Non-pigmented ciliary epithelial cell (primary cell): ENCODE measurements at places on chromosomes 1 and 21.
A peak's percentile ranks its signal among the peaks of the same experiment; 100 is the strongest.

DNA sequence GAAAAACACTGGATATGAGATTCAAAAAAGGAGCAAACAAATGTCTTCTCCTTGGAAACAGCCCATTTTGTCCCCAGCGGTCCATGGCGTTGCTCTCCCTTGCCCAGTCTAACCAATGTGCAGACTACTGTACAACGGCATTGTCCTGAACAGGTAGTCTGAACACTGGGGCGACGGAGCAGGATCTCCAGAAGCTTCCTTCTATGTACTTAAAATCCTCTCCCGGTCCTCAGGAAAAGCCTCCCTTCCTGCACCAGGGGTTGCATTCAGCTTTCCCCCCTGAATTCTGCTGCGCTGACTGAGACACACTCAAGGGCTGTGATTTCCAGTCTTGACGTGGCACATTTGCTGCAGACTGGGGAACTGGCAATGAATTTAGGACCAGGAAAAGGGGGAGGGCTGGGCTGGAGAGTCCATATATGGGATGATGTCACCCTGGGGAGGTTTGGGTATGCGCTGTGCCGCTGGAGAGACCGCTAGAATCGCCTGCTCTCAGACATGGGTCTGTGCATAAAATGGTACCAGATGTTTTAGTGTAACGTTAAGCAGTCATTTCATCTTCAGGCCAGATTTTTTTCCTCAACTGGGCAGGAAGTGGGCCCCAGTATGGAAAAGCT is 275.9 kb upstream of the C1orf105 start:
- DNase-seq: peak; percentile 80

DNA sequence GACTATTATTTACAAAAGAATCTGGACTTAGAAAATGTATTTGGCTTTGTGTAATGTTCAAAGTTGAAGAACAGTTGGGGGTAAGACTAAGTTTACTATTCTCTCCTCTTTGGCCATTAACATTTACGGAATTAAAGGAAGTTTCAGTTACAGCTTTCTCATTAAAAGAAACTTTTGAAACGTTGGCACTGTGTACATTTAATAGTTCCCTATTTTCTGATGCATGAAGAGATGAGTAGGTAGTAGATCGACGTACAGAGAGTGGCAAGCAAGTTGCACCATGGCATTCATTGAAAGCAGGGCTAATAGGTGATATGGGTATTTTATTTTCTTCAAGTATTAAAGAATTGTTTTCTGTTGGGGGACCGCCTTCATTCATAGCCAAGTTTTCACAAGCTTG is 3.2 kb downstream of the ASPM start:
- no peak for DNase-seq

DNA sequence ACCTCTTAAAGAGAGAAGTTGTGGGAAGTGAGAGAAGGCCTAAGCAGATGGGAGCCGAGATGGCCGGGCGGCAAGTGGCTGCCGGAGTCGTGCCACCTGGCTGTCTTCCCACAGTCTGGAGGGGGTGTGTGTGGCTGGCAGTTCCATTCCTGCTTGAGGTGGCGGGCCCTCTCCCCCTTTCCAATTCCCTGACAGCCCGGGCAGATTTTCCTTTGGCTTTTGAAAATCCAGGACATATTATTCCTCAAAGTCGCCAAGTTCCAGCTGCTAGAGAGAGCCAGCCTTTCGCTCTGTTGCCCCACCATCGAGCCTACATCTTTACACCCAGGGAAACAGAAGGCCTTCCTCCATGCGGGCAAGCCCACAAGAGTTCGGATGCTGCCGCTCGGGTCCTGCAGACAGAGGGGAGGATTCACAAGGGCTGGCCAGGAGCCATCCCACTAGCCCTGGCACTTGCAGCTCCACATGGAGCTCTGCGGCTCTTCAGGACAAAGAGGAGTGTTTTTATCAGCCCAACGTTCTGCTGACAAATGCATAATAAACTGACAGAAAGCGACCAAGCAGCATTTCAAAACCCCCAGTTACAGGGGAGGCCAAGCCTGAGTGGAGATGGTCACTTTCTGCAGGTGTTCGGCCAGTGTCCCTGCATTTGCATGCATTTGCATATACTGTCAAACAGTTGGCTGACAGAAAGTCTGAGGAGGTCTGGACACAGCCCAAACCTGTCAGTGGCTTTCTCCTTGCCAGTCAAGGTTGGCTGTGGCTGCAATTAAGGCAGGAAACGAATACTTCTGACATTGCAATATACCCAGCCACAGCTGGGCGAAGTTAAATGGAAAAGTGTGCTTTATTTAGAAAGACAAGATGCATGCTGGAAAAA is 45.9 kb downstream of the OLIG1 start:
- no peak for DNase-seq

DNA sequence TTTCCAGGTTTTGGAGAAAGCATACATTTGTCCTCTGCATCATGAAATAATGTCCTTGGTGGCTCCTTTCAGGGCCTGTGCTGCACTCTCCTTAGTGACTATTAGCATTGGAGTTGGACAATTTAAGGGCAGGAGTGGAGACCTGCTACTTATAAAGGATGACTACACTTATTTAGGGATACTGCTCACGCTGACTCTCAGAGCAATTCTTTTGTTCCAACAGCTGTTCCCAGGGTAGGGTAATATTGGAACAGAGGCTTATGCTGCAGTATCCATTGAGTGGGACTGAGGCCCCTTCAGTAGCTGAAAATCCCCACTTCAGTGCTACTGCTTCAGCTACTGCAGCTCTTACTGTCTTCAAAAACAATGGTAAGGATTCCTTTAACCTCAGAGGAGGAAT is 84.6 kb downstream of the GPR88 start:
- DNase-seq: no peak

- DNase-seq: no peak
Measured at GRCh38 chr1:105005594-105006195, 1256.0 kb downstream of the AMY1C start.

GRCh38 chr1:58823481-58824010 is 39.7 kb upstream of the JUN start:
- DNase-seq: no peak
